ENCODE measurements at places on chromosomes 7 and 10. TPM values are rescaled to one million over a fixed set of nuclear protein-coding genes. Genes with fewer than 3 reads are reported as not detected.

GRCh38 chr7:5667391-5667790 is 114.1 kb downstream of the RNF216 start:
- DNase-seq: no peak

DNA sequence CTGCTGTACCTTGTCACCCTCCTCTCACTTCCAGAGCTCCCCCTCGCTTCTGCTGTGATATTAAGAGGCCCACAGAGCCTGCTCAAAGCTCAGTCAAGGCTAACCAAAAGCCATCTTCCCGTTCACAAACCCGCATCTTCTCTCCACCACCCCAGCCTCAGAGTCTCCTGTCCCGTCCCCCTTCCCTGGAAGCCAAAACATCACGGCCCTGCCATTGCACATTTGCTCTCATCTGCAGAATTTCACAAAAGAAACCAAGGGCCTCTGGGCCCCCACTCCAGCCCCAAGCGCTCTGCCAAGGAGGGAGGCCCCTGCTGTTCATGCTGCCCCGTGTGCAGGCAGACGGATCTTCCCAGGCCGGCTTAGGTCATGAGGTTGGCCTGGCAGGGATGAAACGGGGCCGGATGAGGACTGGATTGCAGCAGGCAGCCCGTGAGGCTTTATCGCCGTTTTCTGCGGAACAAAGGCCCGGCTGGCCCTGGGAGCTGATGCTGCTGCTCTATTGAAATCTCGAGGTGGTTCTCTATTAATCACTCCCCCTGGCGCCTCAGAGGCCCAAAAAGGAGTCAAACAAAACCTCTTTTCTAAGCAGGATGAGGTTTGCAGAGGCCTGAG is 31.6 kb upstream of the FOXK1 start:
- DNase-seq: no peak

DNA sequence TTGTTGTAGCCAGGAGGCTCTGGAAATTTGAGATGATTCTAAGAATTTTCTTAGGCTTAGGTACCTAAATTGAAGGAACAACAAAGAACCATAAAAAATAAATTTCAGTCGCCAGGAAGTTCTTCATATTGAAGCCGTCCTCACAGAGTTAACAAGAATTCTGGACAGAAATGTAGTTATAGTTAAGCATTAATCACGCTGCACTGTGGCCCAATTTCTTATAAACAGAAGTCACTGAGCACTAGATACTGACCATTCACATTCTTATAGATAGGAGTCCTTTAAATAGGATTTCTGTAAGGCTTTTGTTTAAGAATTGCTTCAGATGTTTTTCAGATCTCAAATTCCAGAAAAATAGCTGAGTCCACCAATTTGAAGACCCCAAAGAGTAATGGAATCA is 256.2 kb upstream of the PITRM1 start:
- no peak for DNase-seq

The LRRD1 gene
- total RNA-seq: not detected

GRCh38 chr7:26143298-26144048 is 8.5 kb upstream of the NFE2L3 start:
- DNase-seq: no peak

The SFTPD gene
- total RNA-seq: not detected

The SMC3 gene
- total RNA-seq: 22.3 TPM

The SPDYE1 gene
- not detected for total RNA-seq

GRCh38 chr7:125375942-125376341 is 446.3 kb upstream of the POT1 start:
- no peak for DNase-seq

- peak; percentile 74 for DNase-seq
Observed at GRCh38 chr10:125911990-125912389, 15.6 kb downstream of the FANK1 start.

The MYL10 gene
- not detected for total RNA-seq

DNA sequence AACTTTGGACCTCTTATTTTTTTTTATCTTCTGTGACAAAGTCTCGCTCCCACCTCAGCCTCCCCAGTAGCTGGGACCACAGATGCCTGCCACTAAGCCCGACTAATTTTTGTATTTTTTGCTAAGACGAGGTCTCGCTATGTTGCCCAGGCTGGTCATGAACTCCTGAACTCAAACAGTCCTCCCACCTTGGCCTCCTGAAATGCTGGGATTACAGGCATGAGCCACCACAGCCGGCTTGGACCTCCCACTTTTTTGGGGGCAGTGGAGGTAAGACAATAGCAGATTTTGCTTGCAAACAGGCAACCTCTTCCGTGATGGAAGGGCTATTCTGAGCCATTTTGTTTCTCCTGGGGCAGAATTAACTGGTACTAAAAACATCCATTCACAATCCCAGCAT is 1.2 kb upstream of the TRRAP start:
- no peak for DNase-seq

The BCCIP gene
- 6.4 TPM for total RNA-seq

The MMP21 gene
- total RNA-seq: 1.00 TPM

The PRSS37 gene
- not detected for total RNA-seq

DNA sequence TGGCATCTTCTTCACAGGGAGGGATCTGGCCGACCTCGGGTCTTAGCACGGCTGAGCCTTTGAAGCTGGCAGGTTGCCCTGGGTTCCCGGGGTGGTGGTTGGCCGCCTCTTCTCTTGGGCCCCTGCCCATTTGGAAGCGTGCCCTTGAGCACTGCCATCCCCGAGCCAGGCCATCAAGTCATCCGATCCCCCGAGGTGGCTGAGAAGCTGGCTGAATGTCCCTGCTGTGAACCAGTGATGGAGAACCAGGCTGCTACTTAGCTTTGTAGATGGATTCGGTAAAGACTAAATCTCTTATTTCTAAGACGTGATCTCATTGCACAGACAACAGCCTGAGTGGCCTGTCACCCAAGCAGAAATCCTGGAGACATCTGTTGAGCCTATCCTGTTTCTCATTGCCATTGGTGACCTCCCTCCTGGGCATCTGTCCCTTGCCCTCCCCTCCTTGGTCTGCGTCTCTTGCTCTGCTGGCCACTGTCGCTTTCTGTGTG is 74.3 kb downstream of the GRK5 start:
- DNase-seq: peak; percentile 50

GRCh38 chr10:26087666-26088065 is 128.9 kb upstream of the GAD2 start:
- no peak for DNase-seq

The MRM2 gene
- total RNA-seq: 13.8 TPM

DNA sequence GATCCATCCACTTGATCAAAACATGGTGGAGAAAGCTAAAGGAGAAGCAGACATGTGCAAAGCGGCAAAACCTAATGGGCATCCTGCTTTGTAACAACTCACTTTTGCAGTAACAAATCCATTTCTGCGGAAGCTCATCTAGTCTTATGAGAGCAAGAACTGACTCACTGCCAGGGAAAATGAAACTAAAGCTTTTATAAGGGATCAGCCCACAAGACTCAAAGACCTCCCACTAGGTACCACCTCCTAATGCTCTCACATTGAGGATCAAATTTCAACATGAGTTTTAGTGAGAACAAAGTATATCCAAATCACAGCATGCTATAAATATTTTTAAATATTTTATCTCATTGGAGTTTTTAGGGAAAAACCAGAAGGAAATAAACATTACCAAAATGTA is 120.1 kb upstream of the GNAI1 start:
- no peak for DNase-seq

- DNase-seq: no peak
Observed at GRCh38 chr7:88339195-88339922, 32.7 kb upstream of the STEAP4 start.

The ANKRD30A gene
- not detected for total RNA-seq

The MRPS24 gene
- total RNA-seq: 83.5 TPM

- DNase-seq: no peak
Observed at GRCh38 chr10:115948465-115948864, 324.5 kb downstream of the GFRA1 start.

The VGF gene
- not detected for total RNA-seq

DNA sequence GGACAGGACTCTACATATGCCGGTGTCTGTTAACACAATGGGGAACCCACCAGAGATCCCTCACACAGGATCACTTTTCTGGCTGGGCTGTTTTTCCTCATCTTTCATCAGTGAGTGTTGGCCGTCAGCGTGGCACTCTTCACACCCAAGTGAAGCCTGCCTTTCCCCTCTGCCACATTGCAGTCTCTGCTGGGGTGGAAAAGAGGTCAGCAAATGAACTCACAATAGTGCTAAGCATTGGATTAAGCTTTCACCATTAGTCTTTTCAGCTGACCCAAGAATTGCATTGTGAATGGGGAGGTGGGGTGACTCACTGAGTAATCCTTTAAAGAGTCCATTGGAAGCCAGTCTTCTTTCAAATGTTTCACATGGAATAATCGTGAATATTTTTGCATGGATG is 143.0 kb downstream of the KIAA1217 start:
- DNase-seq: no peak

GRCh38 chr7:157397731-157398691 is 61.2 kb downstream of the DNAJB6 start:
- DNase-seq: peak; percentile 25

The TMEM176B gene
- 249 TPM for total RNA-seq

DNA sequence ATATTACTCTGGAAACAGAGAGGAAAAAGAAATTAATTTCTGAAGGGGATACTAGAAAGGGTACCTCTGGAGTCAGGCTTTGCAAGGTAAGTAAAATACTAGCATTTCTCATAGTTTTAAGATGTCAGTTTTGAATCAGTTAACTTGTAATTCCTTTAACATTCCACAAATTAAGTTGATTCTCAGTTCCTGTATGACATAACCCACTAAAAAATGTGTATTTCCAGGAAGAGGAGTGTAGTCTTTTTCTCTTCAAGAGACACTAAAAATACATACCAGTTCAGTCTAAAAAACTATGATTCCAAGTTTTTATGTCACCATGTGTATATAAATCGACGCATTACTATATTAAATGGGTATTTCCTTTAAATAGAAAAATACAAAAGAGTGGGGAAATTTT is 113.2 kb downstream of the CDK6 start:
- no peak for DNase-seq

- DNase-seq: no peak
Observed at GRCh38 chr7:84249656-84250055, 55.1 kb upstream of the SEMA3A start.

GRCh38 chr10:108653531-108653930 is 1269.8 kb downstream of the XPNPEP1 start:
- DNase-seq: no peak

DNA sequence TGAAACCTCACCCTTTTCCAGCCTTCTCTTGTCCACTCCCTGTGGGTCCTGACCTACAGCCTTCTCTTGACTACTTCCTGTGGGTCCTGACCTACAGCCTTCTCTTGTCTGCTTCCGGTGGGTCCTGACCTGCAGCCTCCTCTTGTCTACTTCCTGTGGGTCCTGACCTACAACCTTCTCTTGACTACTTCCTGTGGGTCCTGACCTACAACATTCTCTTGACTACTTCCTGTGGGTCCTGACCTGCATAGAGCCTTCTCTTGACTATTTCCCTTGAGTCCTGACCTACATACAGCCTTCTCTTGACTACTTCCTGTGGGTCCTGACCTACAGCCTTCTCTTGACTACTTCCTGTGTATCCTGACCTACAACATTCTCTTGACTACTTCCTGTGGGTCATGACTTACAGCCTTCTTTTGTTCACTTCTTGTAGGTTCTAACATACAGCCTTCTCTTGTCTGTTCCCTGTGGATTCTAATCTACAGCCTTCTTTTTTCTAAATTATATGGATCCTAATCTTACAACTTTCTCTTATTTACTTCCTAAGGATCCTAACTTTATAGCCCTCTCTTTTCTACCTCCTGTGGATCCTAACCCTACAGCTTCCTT is 36.5 kb downstream of the C10orf71 start:
- DNase-seq: no peak

GRCh38 chr10:106625751-106626150 is 538.8 kb downstream of the SORCS1 start:
- no peak for DNase-seq

GRCh38 chr7:94133460-94133859 is 129.3 kb upstream of the BET1 start:
- no peak for DNase-seq

The CTAGE15 gene
- not detected for total RNA-seq

The ZNF107 gene
- 10.8 TPM for total RNA-seq

- DNase-seq: no peak
Observed at GRCh38 chr10:104582602-104582951, 58.5 kb upstream of the SORCS3 start.

GRCh38 chr7:5183155-5183554 is 6.9 kb upstream of the WIPI2 start:
- DNase-seq: no peak

GRCh38 chr10:33746186-33746585 is 411.7 kb upstream of the NRP1 start:
- DNase-seq: no peak

- DNase-seq: no peak
Observed at GRCh38 chr7:52925332-52925731, 110.1 kb upstream of the POM121L12 start.

The AZGP1 gene
- total RNA-seq: not detected

The SCART1 gene
- 1.6 TPM for total RNA-seq

DNA sequence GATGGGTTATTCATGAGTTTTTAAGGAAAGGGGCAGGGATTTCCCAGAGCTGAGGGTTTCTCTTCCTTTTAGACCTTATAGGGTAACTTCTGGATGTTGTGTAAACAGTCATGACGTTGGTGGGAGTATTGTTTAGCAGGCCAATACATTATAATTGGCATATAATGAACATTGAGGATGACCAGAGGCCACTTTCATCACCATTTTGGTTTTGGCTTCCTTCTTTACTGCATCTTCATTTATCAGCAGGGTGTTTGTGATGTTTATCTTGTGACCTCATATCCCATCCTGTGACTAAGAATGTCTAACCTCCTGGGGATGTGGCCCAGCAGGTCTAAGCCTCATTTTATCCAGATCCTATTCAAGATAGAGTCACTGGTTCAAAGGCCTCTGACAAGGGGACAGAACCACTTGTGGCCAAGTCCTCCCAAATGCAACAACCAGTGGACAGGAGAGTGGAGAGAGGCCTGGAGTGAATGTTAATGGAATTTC is 77.3 kb upstream of the RPA3 start:
- no peak for DNase-seq

Measured in transverse colon (tissue), 4 donors.